ENCODE measurements at places on chromosomes 12 and 14.

DNA sequence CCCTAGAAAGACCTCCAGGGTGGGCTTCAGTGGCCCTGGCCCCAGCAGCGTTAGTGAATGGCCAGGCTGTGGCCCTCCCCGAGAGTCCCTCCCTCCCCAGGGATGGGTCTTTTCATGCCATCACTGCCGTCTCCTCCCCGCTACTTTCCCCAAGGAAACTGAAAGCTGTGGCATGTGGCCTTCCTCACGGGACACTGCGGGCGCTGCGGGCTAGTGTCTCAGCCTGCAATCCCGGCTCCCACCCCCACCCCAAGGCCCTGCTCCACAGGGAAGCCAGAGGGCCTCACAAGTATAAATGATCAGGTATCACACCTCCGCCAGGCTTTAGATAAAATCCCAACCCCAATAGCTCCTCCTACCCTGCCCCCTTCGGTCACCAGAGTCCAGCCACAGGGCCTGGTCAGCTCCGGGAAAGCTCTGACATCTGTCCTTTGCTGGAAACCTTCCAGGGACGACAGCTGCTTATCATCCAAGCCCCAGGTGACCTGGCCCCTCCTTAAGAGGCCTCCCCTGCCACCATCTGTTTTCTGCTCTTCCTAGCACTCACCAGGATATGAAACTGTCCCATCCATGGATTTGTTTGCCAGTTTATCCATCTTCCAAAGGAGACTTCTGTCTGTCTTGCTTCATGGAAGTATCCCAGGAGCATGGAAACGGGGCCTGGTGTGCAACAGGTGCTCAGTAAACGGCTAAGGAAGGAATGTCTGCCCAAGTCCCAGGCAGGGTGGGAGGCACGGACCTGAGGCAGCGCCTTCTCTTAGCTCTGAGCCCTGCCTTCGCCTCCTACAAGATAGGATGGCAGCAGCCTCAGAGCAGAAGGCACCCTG lies 31.6 kb downstream of the CCDC85C start:
- no peak for DNase-seq

GRCh38 chr14:75884198-75884611 lies 97.6 kb downstream of the TGFB3 start:
- no peak for DNase-seq

DNA sequence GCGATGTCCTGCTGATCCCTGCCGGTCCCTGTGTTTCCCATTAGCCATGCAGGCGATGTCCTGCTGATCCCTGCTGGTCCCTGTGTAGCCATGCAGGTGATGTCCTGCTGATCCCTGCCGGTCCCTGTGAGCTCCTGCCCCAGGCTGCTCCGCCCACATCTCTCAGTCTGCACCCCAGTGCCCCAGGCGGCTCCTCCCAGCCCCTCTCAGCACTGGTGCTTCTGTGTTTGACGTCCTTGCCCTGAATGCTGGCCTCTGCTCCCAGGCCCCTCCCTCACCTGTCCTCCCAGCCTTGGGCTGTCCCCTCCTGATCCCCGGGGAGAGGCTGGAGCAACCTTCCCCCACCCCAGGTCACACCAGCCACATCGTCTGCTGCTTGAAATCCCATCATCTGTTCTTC lies 41.4 kb upstream of the TEX22 start:
- DNase-seq: no peak

DNA sequence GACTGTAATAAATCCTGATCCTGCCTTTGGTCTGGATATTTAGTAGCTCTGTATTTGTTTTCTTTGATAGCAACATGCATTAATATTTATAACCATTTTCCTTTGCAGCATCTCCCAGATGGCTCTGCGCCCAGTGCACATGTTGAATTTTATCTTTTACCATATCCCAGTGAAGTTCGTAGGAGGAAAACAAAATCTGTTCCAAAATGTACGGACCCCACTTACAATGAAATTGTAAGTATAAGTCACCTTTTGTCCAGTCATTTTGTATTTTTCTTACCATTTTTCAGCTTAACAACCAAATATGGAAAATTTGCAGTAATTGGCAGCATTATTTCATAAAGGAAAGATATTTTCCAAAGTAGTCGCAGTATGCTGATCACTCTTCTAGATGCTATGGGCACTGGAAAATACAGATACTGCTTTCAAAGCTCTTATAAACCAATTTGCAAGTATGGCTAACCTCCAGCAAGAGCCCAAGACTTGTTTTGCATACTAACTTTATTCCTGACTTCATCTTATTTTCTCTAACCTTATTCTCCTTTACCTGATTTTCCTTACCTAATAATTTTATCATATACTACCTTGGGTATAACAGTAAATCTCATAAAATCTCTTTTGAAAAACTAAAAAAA lies 97.4 kb downstream of the PLCZ1 start:
- DNase-seq: no peak

GRCh38 chr12:26572137-26572536 lies 260.9 kb downstream of the ITPR2 start:
- no peak for DNase-seq

DNA sequence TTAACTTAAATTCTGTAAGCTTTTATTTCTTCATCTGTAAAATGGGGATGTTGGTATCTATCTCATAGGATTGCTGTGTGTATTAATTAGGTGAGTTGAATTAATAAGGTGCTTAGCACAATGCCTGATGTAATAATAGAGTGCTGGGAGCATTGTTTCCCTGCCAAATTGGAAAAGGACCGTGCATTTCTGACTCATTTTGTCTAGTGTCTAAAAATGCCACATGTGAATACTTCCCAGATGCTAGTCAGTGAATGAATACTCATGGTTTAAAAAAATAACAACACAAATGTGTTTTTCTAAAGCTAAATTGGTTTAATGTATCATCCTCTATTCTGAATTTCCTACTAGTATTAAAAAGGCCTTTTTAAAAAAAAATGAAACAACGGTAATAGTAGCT lies 45.4 kb upstream of the NEDD1 start:
- DNase-seq: no peak

- peak; percentile 39 for DNase-seq
These were observed 78.3 kb downstream of the SERPINA3 start for GRCh38 chr14:94690486-94690885.

DNA sequence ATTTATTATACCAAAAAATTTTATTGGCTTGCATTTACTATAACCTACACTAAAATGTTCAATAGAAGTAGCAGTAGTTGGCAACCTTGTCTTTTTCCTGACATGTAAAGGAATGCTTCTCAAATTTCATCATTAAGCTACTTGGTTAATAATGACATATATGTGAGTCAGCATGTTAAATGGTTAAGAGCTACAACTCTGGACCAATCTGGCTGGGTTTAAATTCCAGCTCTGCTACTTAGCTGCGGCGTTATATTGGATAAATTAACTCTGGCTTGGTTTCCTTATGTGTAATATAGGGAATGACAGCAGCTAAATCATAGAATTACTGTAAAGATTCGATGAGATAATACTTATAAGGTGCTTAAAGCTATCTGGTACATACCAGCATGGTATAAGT lies 53.7 kb upstream of the OTOGL start:
- no peak for DNase-seq

DNA sequence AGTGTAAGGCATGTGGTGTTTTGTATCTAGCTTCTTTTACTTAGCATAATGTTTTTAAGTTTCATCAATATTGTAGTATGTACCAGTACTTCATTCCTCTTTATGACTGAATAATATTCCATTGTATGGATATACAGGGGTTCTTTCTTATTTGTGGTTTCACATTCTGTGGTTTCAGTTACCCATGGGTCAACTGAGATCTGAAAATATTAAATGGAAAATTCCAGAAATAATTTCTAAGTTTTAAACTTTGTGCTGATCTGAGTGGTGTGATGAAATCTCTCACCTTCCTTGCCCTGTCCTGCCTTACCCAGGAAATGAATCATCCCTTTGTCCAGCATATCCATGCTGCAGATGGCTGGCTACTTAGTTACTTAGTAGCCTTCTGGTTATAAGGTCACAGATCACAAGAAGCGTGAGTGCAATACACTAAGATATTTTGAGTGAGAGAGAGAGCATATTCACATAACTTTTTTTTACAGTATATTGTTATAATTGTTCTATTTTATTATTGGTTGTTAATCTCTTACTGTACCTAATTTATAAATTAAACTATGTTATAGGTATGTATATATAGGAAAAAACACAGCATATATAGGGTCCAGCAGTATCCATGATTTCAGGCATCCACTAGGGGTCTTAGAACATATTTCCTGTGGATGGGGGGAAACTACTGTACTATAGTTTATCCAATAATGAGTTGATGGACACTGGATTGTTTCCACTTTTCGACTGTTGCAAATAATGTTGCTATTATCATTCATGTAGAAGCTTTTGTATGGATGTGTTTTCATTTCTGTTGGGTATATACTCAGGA lies 59.6 kb upstream of the LRTM2 start:
- DNase-seq: no peak

- no peak for DNase-seq
These were observed 9.1 kb downstream of the KRT83 start for GRCh38 chr12:52312086-52312485.

DNA sequence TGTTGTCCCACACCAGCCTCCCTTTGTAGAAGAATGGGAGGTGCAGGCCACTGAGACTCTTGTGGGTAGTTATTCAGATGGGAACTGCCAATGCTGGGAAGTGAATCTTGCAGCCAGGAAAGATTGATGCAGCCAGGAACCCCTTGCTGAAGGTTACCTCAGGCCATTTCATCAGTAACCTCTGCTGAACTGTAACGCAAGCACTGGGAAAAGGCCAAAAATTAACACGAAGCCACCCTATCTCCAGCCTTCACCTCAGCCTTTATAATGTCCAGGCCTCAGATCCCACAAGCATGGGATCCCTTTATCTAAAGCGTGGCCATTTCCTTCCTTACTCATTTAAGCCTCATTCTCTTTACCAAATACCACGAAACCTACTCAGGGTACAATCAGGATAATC lies 211.1 kb downstream of the SPTSSA start:
- no peak for DNase-seq

DNA sequence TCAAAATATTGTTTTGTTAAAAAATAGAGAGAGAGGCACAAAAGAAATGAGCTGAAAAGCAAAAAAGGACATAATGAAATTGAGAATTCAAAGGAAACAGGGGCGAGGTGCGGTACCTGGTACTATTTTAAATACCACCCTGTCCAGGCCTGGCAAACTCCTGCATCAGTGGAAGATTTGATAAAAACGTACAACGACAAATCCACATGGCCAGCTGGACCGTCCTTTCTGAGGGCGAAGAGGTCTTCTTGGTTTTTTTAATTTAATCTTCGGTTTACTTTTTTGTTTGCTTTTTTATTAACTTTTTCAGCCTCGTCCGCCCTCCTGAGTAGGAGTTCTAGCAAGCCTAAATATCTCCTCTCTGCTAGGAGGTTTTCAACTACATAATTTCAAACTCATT lies 11.9 kb downstream of the BCL11B start:
- DNase-seq: no peak

DNA sequence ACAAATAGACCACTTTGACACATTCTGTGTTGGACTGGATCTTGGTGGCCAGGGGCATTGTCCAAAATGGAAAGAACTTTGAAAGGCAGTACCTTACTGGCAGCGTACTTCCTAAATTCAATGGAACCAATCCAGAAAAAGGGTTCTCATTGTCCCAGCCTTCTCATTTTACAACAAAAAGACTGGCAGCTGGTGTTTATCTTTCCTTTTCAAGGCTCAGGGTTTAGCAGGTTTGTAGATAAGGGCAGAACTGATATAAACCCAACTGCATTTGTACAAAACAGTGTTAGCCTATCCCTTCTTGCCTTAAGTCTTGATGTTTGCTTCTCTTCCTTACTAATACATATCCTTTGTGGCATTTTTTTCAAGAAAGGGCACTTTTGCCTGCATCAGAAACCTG lies 7.7 kb downstream of the THAP2 start:
- DNase-seq: no peak

- no peak for DNase-seq
These were observed 103.0 kb downstream of the FSCB start for GRCh38 chr14:44404036-44404435.

GRCh38 chr14:89131004-89131750 lies 285.9 kb downstream of the FOXN3 start:
- DNase-seq: no peak

DNA sequence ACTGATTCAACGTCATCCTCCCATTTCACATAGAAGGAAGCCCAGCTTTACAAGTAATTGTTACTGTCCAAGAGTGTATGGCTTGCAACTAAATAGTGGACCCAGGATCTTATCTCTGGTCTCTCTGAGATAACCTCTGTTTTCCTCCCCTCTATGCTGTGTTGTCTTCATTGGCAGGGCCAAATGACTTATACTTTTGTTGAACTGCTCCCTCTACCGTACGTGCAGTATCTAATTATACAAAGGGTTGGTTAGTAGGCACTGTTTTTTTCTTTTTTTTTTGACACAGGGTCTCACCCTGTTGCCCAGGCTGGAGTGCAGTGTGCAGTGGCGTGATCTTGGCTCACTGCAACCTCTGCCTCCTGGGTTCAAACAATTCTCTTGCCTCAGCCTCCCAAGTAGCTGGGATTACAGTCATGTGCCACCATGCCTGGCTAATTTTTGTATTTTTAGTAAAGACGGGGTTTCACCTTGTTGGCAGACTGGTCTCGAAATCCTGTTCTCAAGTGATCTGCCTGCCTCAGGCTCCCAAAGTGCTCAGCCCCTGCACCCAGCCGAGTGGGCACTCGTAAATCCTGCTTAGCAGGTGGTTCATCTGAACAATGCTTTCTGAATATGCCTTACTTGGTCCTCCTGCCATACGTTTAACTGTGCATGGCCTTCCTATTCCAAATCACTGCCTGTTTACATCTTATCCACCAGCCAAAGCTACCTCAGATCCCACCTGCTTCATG lies 162.1 kb downstream of the ADCK1 start:
- no peak for DNase-seq

DNA sequence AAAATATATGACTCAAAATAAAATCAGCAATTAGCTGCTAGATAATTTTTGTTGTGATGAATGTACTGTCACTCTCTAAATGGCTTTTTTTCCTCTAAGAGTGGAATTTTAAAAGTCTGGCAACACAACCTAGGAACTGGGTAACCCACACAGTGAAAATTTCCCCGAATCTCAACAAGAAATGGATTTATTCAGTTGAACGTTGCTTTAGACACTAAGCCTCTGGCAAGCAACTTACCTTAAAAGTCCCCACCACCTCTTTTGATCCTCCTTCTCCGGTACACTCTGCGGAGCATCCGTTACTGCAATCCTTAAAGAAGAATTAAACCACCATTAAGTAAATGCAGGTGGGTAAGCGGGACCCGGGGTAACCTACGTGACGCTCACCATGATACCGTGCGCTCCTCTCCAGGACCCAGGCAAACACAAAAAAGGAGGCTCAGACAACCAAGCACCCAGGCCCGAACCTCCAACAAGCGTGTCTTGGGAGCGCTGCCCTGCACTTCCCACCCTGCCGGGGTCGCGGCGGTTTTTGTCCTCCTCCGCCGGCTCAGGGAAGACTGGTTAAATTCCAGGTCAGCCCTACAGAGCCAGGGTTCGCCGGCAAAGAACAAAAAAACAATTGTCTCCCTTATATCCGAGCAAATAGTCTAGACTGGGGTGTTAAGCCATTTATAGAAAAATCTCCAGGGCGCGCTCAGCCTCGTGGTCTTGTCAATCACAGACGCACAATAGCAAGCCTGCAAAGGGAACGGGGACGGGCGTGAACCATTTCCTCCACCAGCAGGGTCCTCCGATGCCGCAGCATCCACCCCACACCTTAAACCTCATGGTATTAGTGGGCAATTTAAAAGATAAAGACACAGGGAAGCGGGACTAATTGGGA lies 47.1 kb downstream of the BCAT1 start:
- no peak for DNase-seq

GRCh38 chr14:31206536-31207286 lies 882 bp downstream of the HECTD1 start:
- DNase-seq: peak; percentile 44
